ENCODE measurements at places on chromosomes 2 and 18. TPM values are rescaled to one million over a fixed set of nuclear protein-coding genes. Genes with fewer than 3 reads are reported as not detected.

The DUSP11 gene
- 47.7 TPM for total RNA-seq

The CFC1 gene
- 0.09 TPM for total RNA-seq

The EVX2 gene
- not detected for total RNA-seq

The EIF2AK2 gene
- total RNA-seq = 22.1 TPM

The MOGAT1 gene
- total RNA-seq = not detected

The RNASEH1 gene
- 51.2 TPM for total RNA-seq

The SOWAHC gene
- 9.3 TPM for total RNA-seq

The MAP3K20 gene
- total RNA-seq = 27.6 TPM

The RAB6C gene
- total RNA-seq = not detected

All from A549 treated with Hydrocortisone at 1 μM for 4 hours (cell line).